ENCODE measurements at places on chromosomes 13 and 19.

DNA sequence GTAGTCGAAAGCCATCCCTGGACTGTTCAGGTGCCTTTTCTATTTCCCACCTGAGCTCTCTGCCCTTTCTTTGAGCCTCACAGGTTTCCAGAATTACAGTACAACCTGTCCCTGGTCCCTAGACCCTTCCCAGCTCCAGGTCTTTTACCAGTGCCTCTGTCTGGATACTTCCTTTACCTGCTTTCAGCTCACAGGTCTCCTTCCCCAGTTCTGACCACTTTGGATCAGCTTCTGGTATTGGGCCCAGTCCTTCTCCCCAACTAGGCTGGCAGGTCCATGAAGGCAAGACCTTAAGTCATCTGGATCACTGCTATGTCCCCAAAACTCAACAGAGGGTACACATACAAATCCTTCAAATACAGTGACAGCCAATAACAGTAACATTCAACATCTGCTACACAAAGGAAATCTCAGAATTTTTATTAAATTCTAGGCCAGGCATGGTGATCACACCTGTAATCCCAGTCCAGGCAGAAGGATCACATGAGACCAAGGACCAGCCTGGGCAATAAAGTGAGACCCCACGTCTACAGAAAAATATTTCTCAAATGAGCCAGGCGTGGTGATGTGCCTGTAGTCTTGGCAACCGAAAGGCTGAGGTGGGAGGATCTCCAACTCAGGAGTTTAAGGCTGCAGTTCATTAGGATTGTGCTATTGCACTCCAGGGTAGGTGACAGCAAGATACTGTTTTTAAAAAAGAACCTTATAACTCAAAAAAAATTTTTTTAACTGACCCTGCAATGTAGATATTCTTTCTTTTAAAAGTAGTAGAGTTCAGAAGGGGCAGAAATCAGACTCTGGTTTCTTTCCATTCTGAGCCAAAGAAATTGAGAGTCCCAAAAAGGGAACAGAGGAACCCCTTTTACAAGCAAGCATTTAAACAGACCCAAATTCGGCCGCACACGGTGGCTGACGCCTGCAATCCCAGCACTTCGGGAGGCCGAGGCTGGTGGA is 1.3 kb downstream of the RPS16 start:
- DNase-seq = no peak

DNA sequence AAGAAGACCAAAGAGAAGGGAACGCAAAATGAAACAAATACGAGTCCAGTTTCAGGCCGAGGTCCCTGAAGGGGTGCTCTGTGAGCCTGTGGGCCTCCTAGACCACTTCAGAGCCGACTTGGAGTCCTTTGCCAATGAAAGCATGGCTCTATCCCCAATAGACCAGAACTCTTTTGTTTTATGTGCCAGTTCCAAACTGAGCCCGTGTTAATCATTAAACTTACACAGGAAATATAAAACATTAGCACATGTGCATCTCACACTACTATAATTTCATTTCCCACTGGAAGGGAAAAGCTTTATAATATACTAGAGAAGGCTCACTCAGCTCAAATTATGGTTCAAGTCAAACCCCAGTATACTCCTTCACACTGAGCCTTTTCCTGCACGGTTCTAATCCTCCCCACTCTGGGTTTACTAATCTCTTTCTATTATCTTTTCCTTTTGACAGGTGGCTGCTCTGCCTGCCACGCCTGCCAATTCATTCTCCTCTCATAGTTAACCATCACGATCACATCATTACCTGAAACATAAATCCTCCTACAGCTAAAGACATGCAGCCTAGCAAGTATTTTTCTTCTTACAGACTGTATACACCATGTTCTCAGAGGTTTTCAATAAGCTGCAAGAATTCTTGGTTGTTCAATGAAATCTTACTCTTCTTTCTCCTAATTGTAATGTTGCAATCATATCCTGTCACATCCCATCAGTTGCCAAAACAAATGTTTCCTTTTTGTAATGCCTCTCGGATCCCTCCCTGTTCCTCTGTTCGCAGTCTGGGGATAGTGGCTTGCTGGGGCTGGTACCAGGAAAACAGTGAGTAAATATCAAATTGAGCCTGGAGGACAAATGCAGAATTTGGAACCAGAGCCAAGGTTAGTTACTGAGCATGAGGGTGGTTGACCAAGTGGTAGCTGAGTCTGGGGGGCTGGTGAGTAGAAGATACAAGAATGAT is 18.8 kb upstream of the WASF3 start:
- DNase-seq = no peak

GRCh38 chr13:40550130-40550529 is 116.3 kb downstream of the FOXO1 start:
- DNase-seq = no peak

- no peak for DNase-seq
These were observed 49.0 kb downstream of the COLGALT1 start for GRCh38 chr19:17604372-17605025.

DNA sequence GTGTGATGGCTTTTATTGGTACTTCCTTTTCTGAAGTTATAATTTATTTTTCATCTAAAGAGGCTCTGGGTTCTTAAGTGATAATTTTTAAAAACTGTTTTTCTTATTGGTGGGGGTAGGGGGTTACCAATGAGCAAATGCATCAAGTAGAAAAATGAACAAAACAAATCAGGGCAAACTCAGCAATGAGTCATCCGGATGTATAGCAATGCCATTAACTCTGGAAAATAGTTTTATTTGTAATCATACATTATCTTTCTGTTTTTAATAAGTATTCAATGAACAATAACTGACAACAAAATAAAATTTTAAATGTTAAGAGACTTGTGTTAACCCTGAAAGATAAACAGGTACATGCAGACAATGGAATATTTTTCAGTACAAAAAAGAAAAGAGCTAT is 67.6 kb downstream of the UFM1 start:
- DNase-seq = no peak

DNA sequence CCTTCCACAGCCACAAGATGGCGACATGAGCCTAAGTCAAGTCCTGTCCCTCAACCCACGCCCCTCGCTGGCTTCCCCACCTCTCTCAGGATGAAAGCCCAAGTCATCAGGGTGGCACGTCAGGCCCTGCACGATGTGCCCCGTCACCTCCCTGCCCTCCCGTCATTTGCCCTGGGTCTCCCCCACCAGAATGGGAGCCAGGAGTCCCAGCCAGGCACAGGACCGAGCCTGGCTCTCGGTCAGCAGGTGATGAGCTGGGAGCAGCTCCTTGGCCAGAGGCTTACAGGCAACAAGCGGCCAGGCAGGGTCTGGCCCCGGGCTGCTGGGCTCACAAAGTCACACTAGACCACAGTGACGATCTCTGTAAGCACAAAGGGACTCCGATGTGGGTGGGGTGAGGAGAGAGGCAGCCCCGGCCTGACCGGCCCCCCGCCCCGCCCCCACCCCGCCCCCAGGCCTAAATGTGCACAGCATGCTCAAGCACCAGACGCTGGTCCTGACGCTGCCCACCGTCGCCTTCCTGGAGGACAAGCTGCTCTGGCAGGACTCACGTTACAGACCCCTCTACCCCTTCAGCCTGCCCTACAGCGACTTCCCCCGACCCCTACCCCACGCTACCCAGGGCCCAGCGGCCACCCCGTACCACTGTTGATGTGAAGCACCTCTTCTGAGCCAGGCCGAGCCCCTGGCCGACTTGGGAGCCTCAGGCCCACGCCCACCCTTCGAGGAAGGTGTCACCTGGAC is 7.3 kb downstream of the MRPL4 start:
- DNase-seq = peak; percentile 93

- no peak for DNase-seq
These were observed 54.1 kb upstream of the SLITRK6 start for GRCh38 chr13:85853161-85853894.

- DNase-seq = no peak
These were observed 75.5 kb downstream of the OLFM4 start for GRCh38 chr13:53104136-53104535.
